ENCODE measurements at places on chromosomes 7 and 10. TPM values are rescaled to one million over a fixed set of nuclear protein-coding genes. Genes with fewer than 3 reads are reported as not detected.
A peak's percentile ranks its signal among the peaks of the same experiment; 100 is the strongest.

- DNase-seq = no peak
Measured at GRCh38 chr7:141045126-141045841, 28.6 kb upstream of the TMEM178B start.

DNA sequence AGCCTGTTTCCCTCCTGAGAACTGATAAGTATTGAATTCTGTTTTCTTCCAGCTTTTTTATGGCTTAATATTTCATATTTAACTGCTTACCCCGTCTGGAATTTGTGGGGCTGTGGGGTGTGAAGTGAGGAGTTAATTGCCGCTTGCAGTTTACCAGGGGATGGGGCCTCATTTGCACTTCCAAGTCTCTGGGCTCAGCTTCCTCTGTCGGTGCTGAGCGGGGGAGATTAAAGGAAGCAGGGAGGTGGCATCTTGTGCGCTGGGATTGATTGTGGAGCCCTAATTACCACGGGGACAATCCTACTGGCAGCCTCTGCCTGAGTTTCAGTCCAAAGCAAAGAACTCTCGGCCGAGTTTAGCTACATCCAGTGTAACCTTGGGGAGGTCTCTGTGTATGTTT is 33.4 kb downstream of the ELFN1 start:
- no peak for DNase-seq

The KCNIP2 gene
- total RNA-seq = 0.27 TPM

The SPDYE5 gene
- total RNA-seq = under 0.01 TPM

The CPA2 gene
- total RNA-seq = under 0.01 TPM

GRCh38 chr10:60009276-60009675 is 102.9 kb upstream of the CCDC6 start:
- no peak for DNase-seq

DNA sequence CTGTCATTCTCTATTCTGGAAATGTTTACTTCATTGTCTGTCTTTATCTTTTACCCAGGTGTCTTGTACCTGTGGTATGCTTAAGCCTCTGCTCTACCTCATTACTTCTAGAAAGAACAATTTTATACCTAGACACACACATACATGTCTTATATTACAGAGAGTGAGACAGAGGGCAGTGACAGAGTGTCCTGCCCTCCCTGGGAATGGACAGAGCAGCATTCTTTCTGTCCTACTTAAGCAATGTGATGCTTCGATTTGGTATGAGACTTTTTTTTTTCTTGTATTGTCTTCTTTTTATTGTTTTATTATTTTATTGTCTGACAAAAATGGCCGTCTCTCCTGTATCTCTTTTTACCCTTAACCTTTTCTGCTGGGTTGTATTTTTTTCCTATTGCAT is 286.1 kb downstream of the EXOC4 start:
- no peak for DNase-seq

DNA sequence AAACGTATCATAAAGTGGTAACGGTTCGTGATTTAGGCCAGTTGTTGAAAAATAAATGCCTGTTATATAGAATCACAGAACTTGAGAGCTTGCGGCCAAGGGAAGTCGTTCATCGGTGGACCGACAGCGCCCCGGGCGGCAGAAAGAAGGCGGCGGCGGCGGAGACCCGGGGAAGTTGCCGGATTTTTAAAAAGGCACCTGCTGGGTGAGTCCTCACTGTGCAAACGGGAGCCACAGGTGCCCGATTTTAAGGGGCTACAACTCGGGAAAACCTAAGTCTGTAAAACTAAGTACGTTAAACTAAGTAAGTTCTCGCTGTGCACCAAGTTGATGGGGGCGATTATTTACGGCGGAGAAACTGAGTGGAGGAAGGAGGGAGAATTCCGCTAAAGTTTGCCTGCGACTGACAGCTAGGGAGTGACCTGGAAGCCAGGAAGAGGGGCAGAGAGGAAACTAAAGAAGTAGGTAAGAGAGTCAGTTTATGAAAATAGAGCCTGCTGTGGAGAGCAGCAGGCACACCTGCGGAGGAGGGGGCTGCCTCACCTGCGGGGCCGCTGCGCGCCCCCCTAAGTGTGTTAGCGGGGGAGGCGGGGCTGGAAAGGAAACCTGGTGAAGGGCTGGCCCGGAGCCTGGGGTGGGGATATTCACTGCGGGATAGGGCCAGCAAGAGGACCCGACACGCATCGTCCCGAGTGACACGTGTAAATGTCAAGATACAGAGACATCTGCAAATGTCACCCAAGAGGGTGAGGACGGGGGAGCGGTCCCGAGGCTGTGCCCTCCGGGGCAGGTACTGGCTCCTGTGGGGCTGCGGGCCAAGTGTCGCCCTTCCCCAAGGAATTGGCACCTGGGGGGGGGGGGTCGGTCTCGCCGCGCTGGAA is 996 bp downstream of the ADAM12 start:
- peak; percentile 65 for DNase-seq

DNA sequence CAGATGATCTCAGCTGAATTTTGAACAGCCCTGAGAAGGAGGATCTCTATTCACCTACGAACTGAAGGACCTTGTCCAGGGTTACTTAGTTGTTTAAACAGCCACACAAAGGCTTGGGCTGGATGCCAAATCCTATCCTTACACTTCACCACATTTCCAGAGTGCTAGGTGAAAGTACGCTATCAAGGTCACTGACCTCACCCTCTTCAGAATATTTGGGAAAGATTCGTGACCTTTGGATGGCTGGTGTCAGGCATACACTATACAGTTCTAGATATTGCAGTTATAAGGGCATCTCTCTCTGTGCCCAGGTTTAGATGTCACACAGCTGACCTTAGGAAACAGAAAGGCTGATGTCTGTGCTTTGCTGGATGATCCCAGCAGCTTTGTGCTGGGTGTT is 61.2 kb upstream of the ABLIM1 start:
- no peak for DNase-seq

- no peak for DNase-seq
Measured at GRCh38 chr7:27603813-27604212, 58.9 kb downstream of the HIBADH start.

DNA sequence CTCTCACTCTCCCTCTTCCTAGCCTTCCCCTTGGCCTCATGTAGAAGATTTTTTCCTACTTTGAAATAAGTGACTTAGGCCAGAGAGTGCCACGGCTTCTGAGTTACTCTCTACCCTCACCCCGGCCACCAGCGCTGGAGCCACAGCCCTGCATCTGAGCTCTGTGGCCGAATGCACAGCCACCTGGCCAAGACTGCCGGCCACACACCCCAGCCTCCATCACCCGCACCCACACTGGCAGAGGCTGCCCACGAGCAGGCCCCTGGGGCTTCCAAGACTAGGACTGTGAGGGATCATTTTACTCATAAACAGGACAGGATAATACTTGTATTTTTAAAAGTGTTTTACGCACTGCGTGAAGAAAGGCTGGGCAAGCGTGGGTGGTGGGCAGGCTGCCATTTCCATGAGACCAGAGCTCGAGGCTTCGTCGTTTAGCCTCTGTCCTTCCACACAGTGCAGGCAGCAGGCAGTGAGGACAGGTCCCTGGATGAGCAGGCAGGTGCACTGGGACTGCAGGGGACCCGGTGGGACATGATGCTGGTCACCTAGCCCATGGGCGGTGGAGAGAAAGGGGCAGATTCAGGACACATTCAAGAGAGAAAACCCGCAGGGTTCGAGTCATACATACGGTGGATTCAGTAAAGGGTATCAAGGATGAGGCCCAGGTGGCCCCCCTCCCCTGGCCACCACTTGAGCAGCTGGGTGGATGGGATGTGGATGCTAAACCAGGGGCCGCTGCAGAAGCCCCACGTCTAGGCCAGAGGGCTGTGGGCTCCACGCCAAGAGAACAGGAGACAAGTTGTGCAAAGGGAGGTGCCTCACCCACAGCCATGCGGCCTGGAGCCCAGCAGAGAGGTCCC is 35.5 kb upstream of the RNF32 start:
- no peak for DNase-seq

The STEAP1 gene
- 0.27 TPM for total RNA-seq

The LIPM gene
- not detected for total RNA-seq

GRCh38 chr7:27875832-27876231 is 135.9 kb downstream of the TAX1BP1 start:
- DNase-seq = no peak

GRCh38 chr7:44071726-44072363 is 6.5 kb upstream of the PGAM2 start:
- no peak for DNase-seq

- no peak for DNase-seq
Measured at GRCh38 chr10:30637881-30638467, 8.4 kb upstream of the LYZL2 start.

The PIP gene
- total RNA-seq = not detected

DNA sequence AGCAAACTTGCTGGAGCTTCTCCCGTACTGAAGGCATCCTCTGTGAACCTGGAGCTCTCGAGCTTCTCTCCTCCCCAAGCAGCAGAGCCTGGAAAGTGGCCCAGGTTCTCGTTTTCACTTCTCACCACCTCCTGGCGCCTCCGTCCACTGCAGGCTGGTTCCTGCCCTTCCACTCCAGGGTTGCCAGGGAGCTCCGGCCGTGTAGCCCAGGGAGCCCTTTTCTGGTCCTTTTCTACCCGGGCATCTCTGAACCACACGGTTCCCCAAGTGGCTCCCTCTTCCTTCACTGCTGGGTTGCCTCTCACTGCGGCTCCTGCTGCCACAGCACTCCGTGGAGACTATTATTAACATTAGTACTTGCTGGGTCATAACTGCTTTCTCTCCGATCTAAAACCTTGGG is 208.6 kb upstream of the PPP2R2D start:
- no peak for DNase-seq

DNA sequence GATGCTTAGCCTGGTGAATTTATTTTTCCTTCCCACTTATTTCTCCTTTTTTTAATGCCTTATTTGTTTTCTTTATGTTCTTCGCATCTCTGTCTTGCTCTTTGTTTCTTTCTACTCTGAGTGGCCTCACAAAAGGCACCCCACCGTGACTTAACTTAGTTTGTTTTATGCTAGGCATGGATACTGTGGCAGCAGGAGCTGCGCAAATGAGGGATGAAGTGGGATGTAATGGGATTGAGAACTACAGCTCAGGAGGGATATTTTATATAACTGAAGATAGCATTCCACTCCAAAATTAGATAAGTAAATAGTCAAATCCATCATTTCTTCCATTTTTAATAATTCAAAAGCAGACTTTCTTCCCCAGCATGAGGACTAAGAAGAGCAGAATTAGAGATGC is 1.7 kb upstream of the CACNA2D1 start:
- no peak for DNase-seq

DNA sequence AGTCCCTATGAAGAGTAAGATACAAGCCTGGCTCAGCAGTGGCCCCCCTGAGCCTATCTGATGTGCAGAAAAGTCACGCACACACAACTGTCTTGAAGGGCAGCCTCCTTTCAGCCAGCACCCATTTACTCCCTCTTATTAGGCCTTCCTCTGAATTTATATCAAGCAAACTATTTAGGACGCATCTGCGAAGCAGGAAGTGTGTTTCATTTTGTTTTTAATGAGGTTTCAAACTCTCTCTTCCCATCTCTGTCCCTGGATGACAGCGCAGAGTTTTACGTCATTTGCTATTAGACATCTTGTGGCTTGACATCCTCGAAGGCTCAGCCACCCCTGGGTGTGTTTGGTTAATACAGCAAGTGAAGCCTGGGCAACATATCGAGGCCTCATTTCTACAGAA is 79.5 kb downstream of the CUX1 start:
- DNase-seq = no peak

- DNase-seq = no peak
Measured at GRCh38 chr7:135240441-135240840, 6.8 kb downstream of the STRA8 start.

- DNase-seq = no peak
Measured at GRCh38 chr10:66752714-66753113, 173.1 kb upstream of the LRRTM3 start.

DNA sequence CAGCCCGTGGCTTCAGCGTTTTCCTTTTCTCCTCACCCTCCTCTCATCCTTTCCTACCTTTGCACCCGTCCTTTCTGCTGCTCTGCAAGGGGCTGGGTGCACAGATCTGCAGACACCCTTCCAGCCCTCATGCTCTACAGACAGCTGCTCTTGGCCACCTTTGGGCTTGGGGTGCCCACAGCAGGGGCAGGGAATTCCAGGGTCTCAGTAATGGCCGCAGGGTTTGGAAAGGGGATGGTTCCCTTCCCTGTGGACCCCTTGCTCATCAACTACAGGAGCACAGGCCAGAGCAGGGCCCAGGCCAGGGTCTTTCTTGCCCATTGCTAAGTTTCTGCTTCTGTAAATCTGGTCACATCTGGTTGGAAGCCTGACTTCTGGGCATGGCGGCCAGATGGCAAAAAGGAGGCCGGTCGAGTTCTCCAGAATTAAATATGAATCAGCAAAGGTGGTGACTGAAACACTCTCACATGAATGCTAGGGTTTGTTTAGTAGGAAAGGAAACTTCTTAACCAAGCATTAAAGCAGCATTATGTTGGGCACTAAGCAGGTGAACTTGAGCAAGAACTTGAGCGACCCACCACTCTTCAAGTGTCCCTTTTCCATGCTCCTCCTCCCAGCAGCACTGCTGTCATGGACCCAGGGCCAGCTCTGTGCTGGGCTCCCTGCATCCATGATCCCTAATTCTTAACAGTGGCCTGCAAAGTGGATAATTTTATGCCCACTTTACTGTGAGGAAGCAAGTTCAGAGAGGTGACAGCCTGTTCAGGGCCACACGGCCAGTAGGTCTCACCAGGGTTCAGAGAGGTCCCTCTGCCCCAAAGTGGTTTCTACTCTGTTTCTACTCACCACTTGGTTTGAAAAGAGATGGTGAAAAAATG is 1.5 kb downstream of the ECHDC3 start:
- no peak for DNase-seq

DNA sequence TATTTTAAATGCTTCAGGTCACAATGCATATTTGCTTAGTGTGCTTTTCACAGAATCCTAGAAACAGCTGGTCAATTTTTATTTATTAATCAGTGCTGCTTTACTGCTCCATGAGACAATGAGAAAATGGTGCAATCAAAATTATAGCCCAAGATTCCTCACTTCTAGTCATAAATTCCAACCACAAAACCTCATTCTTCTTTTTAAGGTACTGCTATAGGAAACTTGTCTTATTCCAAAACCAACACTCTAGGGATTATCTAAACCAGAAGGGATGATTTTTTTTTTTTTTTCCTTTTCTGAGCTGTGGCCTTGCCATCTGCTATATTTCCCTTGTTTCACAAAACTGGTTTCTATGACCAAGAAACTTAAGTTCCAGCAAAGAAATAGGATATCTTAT is 64.0 kb upstream of the SEMA3A start:
- DNase-seq = no peak

The CHRM2 gene
- not detected for total RNA-seq

The GPR26 gene
- under 0.01 TPM for total RNA-seq

GRCh38 chr10:17758896-17759295 is 6.9 kb downstream of the TMEM236 start:
- DNase-seq = no peak

DNA sequence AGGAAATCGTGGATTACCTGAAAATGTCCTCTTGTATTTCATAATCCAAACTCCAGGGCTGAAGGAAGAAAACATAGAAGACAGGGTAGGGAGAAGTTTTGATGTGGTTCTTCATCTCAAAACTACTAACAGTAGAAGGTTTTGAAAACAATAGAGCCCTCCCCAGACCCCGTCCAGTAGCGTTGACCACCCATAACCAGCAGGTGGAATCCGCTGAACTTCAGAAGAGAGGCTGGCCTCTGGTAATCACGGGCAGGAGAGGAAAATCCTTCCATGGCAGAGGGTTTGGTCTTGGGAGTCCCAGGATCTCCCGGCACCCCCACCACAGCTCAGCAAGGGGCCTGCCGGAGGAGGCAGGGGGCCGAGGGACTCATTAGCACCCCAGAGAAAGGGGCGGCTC is 333.4 kb upstream of the RNF32 start:
- DNase-seq = no peak

The EIF5AL1 gene
- 0.27 TPM for total RNA-seq

All from hematopoietic multipotent progenitor cell (in vitro differentiated cells).